ENCODE measurements at places on chromosomes 11 and 22. TPM values are rescaled to one million over a fixed set of nuclear protein-coding genes. Genes with fewer than 3 reads are reported as not detected.

Gene DCPS
- 11.3 TPM for total RNA-seq

GRCh38 chr11:15258433-15259165 is 143.9 kb downstream of the INSC start:
- peak; percentile 33 for DNase-seq

DNA sequence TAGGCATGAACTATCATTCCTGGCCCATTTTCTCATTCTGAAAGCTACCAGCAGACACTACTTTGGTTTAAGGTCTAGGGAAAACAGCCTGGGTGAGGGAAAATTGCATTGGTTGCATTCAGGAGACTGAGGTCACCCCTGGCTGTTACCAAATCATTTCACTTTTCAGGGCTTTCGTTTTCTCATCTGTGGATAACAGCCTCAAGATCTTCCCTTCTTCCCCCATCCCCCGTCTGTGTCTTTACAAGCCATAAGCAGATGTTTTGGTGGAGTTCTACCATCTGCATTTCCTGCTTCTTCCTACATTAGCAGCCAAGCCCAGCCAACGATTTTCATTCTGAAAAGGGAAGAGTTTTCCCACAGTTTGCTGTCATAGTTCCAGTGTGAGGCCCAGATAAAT is 130.4 kb downstream of the HIPK3 start:
- DNase-seq, result no peak

Gene SLC37A2
- total RNA-seq, result 1.3 TPM

DNA sequence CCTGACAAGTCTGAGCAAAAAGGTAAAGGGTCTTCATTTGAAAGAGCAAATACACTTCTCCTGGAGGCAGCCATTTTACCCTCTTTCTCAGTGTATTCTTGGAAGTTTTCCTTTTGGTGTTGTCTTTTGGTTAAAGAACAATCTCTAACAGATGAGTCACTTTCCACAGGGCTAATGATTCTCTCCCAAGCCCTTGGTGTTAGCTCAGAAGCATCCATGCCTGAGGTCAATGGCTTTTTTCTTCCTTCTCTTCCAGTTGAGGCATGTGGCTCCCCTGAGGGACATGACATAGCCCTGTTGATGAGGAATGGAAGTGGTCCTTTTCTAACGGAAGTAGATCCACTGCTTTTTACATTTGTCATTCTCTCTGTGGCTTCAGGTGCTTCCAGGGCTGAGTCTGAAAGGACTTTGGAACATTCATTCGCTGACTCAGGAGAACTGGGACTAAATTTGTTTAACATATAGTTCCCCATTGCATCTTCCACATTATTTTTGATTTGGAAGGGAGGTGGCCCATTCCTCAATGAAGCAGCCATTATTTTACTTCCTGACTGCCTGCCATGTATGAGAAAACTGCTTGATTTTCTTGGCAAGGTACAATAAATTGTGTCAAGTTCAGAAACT is 13.8 kb upstream of the POGLUT3 start:
- DNase-seq, result peak; percentile 87

GRCh38 chr22:31579835-31580242 is 82.2 kb downstream of the PISD start:
- no peak for DNase-seq

DNA sequence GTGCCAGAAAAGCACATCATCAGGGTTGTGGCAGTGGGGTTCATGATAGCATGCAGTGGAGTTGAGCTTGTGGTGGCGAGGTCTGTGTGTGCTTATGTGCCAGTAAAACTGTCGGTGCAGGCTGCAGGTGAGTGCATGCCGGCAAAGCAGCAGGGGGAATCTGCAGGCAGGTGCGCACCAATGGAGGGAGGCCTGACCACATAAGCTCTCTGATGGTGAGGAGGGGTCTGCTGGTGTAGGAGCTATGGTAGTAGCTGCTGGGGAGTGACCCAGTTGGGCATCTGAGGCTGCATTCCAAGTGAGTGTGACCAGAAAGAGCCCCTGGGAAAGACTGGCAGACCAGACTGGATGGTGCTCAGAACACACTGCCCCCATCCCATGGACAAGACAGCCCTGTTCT is 121.5 kb downstream of the CNTN5 start:
- DNase-seq, result no peak

GRCh38 chr11:44286268-44286880 is 23.6 kb downstream of the ALX4 start:
- DNase-seq, result peak; percentile 31

Gene ANGPTL5
- not detected for total RNA-seq

GRCh38 chr22:48167238-48167637 is 1404.8 kb downstream of the TBC1D22A start:
- DNase-seq, result no peak

DNA sequence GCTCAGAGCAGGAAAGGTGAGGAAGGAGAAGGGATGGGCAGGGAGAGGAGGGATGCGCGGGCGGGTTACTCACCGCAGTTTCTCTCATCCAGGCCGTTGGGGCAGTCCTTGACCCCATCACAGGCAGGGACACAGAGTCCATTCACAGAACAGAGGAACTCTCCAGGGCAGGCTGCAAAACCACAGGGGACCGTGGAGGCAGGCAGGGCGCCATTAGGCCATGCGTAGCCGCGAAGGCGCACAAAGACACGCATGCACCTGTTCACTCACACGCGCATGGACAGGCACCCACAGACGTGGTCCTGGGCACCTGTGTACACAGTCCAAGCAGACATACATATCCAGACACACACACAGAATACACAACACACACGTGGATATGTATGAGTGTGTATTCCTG is 23.0 kb downstream of the KCTD17 start:
- DNase-seq, result no peak

DNA sequence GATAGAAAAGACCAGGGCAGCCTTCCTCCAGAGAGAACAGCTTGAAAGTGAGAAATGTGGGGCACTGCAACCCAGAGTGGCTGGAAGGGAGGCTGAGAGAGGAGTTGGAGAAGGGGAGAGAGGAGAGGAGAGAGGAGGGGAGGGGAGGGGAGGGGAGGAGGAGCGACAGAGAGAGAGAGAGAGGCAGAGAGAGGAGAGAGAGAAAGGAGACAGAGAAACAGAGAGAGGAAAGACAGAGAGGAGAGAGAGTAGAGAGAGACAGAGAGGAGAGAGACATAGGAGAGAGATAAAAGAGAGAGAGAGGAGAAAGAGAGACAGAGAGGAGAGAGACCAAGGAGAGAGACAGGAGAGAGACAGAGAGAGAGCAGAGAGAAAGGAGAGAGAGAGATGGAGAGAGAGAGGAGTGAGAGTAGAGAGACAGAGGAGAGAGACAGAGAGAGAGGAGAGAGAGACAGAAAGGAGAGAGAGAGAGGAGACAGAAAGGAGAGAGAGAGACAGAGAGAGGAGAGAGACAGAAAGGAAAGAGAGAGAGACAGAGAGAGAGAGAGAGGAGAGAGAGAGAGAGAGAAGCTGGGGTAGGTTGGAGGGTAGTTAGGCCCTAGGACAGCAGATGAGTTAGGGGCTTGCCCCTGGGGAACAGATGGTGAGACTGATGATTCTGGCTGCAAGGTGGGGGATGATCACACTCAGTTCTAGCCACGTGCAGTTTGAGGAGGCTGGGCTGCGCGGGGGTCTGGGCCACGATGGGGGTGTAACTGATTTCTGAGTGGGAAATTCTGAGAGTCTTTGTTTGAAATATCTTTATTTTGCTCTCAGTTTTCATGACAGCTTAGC is 8.5 kb upstream of the SCYL1 start:
- no peak for DNase-seq

DNA sequence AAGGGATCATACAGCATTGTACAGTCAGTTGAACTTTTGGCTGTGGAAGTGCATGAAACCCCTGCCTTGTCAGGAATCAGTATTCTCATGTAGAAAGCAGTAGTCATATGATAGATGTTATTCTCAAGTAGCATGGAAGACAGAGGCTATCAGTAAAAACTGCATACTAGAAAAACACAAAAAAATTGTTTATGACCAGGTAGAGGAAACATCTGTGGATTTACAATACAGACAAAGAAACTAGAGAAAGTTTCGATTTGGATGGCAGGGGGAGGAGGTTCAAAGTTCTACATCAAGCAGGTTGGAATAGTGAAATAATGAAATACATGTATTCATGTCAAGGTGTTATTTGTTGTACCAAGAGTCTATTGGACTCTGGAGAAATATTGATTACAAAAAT is 212.3 kb upstream of the DDI1 start:
- DNase-seq, result no peak

Gene SCGB2A2
- total RNA-seq, result not detected

GRCh38 chr11:112617977-112618826 is 343.0 kb upstream of the NCAM1 start:
- no peak for DNase-seq

GRCh38 chr11:121300313-121300971 is 7.9 kb downstream of the SC5D start:
- DNase-seq, result no peak

Gene GAB4
- total RNA-seq, result not detected

GRCh38 chr11:14364322-14364721 is 5.3 kb upstream of the RRAS2 start:
- peak; percentile 24 for DNase-seq

Gene OPCML
- total RNA-seq, result 7.9 TPM

Gene GLB1L2
- total RNA-seq, result 3.0 TPM

Gene OR8K3
- total RNA-seq, result not detected

Gene NUP50
- 49.6 TPM for total RNA-seq

Gene OLFML1
- total RNA-seq, result not detected

Gene SIRT3
- total RNA-seq, result 12.0 TPM

Gene TTLL12
- 21.4 TPM for total RNA-seq

DNA sequence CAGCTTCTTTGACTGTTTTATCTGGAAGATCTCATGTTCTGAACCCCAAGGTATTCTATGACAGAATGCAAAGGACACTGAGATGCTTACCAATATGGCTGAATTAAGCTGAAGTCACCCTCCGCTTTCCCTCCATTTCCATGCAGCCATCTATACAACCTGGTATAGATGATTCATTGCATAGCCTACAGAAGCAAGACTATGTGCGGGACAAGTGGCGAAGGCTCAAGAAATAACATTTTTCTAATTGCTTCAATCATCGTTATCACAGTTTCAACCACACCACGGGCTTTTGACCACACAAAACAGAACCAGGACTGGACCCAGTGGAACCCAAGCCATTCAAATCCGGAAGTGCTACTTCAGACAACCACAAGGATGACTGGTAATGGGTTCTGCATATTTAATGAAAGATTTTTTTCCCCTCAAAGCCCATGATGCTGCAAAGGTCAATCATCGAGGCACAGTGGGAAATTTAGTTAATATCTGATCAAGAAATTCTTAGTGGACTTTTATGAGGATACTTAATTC is 61.9 kb downstream of the CD44 start:
- no peak for DNase-seq

- no peak for DNase-seq
Measured at GRCh38 chr11:47611348-47611794, 17.2 kb upstream of the C1QTNF4 start.

- peak; percentile 18 for DNase-seq
Measured at GRCh38 chr11:87394924-87395323, 357.2 kb downstream of the TMEM135 start.

Gene CALCA
- total RNA-seq, result not detected

DNA sequence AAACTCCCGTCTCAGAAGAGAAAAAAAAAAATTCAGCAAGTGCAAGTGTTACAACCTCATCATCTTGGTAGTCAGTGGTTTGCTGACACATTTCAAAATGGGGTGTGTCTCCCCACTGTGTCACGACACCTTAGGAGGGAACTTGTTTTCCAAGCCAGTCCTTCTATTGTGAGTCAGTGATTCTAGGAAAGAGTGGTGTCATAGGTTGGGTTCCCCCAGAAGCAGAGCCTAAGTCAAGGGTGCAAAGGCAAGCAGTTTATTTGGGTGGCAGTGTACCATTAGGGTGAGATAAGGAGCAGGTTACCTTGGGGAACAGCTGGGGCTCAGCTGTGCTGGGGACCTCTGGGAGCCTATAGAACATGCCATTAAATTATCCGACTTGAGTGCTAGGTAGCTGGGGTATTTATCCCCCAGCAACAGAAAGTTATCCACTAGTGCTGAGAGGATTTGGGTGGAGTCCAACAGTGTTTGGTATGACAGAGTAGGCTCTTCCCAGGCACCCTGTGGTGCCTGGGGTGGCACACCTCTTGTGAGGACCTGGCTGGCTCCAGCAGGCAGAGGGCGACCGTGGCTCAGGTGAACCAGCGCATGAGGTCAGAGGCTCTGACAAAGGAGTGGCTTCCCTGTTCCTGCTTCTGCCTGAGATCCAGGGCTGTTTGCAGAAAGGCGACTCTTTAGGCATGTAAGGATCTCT is 41.7 kb downstream of the KIAA1671 start:
- peak; percentile 66 for DNase-seq

DNA sequence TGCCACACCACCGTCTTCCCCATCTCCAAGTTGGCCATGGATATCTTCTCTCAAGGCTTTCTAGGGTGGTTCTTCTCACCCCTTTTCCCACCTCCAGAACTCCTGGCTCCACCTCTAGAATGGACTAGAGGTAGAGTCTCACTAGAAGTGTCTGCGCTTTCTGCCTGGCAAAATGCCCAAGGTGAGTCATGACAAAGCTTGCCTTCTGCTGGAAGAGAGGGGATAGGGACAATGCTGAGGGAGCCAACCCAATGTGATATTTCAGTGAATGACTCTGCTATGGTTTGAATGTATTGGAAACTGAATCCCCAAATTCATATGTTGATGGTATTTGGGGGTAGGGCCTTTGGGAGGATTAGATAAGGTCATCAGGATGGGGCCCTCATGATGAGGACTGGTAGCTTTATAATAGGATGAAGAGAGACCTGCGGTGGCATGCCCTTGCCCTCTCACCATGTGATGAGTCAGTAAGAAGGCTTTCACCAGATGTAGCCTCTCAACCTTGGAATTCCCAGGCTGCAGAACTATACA is 4.1 kb upstream of the CD82 start:
- DNase-seq, result no peak

Gene AMPD3
- 5.6 TPM for total RNA-seq

- no peak for DNase-seq
Measured at GRCh38 chr11:69370984-69371709, 77.2 kb downstream of the MYEOV start.

Gene H19
- 0.70 TPM for total RNA-seq

GRCh38 chr22:32378707-32379272 is 21.1 kb downstream of the RFPL3 start:
- DNase-seq, result no peak

Gene LRRC75B
- 6.2 TPM for total RNA-seq

- DNase-seq, result no peak
Measured at GRCh38 chr11:11843642-11844041, 1.9 kb downstream of the USP47 start.

Gene CFAP300
- 0.65 TPM for total RNA-seq

GRCh38 chr11:69095300-69095699 is 46.6 kb downstream of the TPCN2 start:
- DNase-seq, result no peak

Gene TRIOBP
- 40.6 TPM for total RNA-seq

Gene MUS81
- 59.9 TPM for total RNA-seq

DNA sequence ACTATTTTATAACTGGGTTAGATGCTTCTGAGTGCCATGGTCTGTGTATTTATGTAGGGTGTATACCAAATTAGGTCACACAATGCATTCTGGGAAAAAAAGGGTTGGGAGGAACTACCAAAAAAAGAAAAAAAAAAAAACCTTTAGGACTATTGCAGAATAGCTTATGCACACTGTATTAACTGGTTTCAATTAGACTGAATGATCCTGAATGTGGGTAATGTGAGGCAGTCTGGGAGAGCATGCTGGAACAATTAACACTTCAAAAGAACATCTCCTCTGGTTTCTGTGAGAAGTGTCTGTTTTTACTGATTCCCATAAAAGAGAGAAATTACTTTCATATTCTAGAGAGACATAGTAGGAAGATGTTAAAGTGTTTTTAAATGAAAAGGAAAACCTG is 521.3 kb downstream of the DLG2 start:
- no peak for DNase-seq

Gene MRE11
- 14.1 TPM for total RNA-seq

Data from astrocyte (in vitro differentiated cells and primary cell).